Muscle of arm (tissue), 14 donors: ENCODE measurements at places on chromosomes 3 and 15. TPM values are rescaled to one million over a fixed set of nuclear protein-coding genes. Genes with fewer than 3 reads are reported as not detected.

The SEMA5B gene
- polyA plus RNA-seq = 28.3 TPM

The CACNA2D2 gene
- 7.5 TPM for polyA plus RNA-seq

The HGD gene
- 0.66 TPM for polyA plus RNA-seq

The MOBP gene
- not detected for polyA plus RNA-seq

The CP gene
- polyA plus RNA-seq = 2.1 TPM

DNA sequence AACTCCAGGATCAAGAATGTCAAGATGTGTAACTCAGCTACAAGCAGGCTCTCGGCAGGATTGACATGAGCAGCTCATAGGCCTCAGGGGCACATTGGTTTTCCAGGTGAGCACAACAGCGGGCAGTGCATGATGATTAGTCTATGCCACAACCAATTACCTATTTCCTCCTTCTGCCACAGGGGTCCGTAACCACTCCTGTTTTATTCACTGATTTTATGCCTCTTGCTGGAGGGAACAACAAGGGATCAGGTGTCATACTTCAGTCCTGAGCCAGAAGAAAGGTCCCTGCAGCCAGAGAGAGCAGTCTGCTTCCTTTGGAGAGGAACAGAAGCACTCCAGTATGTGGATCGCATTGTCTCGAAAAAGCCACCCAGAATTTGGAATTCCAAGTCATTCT, 35.1 kb upstream of the PTPRG start:
- DNase-seq = no peak

DNA sequence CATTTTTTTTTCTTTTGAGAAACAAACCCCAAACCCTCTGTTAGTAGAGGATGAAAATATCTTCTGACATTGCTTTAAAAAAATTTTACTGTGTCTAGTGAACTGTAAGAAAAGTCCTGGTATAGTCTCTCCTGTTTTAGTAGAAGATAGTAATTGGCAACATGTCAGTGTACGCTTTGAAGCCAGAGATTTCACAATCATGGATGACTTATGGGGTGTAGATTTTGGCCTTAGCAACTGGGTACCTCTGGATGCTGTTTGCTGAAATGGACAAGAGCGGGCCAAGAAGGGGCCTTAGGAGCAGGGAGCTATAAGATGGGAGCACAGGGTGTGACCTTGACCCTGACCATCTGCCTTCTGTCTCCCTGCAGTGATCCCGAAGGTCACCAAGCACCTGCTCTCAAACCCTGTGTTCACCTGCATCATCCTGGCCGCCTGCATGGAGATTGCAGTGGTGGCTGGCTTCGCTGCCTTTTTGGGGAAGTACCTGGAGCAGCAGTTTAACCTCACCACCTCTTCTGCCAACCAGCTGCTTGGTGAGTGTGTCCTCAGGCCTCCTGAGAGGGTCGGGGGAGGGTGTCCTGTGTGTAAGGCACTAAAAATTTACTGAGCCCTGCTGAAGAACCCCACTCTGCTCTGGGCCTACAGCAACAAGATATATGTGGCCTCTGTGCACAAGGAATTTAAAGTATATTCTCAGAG, 266.7 kb downstream of the SLCO3A1 start:
- no peak for DNase-seq

GRCh38 chr3:101964861-101965260, 115.5 kb downstream of the NFKBIZ start:
- no peak for DNase-seq

DNA sequence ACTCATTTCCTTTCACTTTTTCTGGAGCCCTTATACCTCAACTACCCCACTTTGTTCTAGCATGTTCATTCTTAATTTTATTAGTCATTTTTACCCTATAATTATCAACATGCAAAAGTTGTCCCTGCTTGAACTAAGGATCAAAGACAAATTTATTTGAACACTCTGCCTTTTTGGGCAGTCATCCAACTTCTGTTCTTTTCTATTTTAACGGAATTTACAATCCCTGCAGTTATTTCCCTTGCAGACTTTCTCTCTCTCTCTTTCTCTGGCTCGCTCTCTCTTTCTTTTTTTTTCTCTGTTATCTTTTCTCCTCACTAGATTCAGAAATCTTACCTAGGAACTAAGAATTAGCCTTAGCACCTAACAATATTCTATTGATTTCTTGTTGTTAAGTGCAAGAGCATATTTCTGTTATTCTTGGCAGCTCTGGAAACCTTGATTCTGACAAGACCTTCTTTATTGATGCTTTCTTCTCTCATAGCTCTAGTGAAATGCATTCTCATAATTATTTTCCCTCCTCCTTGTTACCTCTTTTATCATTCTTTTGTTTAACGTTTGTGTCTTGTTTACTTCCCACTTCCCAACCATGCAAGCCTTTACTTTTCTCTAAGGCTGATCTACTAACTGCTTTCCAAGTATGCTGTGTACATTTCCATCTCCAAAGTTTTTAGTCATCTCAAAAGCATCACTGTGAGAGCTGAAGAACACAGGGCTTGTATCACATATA, 951.6 kb downstream of the DIPK2A start:
- peak; percentile 7 for DNase-seq

DNA sequence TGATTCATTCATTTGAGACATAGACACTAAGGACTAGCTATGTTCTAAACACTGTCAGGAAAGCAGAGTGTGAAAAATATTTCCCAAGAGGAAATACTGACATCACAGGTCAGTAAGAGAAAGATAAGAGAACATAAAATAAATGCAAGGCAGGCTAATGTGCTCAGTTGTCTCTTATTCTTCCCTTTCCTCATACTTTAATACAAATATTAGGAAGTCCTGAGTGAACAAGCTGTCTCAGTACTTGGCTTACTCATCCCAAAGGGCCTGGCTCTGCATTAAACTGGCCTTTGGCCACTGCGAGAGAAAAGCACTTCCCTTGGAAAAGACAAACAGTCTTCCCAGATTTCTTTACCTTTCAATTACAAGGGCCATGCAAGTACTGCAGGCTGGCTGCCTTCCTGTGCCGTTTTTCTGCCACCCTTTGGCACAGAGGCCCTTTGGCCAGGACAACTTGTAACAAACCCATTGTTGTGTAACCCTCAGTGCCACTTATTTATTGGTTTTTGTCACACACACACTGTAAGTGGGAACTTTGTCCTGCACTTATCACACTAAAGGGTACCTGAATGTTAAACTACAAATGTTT, 31.7 kb downstream of the EDC3 start:
- no peak for DNase-seq
